ENCODE measurements at places on chromosomes 7 and 10.

DNA sequence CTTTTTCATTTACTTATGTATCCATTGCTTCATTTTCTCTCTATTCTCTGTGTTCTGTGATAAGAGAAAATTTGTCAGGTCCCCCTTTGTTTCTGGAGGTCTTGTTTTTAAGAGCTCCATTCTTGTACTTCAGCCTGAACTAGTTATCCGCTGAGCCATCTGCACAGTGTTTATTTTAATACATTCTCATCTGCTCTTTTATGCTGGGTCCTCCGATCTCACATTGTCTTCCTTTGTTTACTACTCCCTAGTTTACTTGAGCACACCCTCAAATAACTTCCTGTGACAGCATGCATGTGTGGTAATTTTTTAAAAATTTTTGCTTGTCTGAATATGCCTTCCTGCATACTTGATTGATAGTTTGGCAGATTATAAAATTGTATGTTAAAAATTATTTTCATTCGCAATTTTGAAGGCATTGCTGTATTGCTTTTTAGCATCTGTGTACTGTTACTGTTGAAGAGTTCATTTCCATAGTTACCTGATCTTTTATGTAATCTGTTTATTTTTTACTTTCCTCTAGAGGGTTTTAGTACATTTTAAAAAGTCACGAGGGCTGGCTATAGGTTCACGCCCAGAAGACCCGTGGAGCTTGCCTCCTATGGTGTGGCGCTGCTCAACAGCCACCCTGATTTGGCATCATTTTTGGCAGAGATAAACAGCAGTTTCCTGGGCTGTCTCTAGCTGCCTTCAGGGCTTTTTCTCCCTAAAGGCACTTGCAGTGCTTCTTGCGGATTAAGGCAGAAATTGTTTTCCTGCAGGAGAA is 31.9 kb downstream of the RSBN1L start:
- DNase-seq, result no peak

DNA sequence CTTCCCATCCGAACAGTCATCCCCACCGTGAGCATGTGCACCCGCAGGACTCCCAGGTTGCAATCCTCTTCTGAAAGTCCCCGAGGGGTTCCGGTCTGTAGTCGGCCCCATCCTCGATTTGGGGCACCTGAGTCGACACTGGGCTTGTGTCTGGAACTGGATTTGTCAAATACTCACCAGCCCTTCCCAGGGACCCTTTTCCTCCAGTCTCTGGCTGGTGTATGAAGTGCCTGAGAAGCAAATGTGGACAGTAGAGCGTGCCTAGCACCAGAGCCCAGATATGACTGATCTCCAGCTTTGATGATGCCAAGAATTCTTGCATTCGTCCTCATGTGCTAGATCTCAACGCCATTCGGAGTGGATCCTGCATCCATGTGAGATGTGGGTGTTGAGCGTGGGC is 132.5 kb upstream of the ADARB2 start:
- DNase-seq, result no peak

- no peak for DNase-seq
These were observed 33.5 kb downstream of the GDI2 start for GRCh38 chr10:5779730-5780129.

- DNase-seq, result no peak
These were observed 25.9 kb downstream of the DNAH11 start for GRCh38 chr7:21568762-21569161.

- no peak for DNase-seq
These were observed 2.4 kb upstream of the CYP3A43 start for GRCh38 chr7:99825452-99825851.

DNA sequence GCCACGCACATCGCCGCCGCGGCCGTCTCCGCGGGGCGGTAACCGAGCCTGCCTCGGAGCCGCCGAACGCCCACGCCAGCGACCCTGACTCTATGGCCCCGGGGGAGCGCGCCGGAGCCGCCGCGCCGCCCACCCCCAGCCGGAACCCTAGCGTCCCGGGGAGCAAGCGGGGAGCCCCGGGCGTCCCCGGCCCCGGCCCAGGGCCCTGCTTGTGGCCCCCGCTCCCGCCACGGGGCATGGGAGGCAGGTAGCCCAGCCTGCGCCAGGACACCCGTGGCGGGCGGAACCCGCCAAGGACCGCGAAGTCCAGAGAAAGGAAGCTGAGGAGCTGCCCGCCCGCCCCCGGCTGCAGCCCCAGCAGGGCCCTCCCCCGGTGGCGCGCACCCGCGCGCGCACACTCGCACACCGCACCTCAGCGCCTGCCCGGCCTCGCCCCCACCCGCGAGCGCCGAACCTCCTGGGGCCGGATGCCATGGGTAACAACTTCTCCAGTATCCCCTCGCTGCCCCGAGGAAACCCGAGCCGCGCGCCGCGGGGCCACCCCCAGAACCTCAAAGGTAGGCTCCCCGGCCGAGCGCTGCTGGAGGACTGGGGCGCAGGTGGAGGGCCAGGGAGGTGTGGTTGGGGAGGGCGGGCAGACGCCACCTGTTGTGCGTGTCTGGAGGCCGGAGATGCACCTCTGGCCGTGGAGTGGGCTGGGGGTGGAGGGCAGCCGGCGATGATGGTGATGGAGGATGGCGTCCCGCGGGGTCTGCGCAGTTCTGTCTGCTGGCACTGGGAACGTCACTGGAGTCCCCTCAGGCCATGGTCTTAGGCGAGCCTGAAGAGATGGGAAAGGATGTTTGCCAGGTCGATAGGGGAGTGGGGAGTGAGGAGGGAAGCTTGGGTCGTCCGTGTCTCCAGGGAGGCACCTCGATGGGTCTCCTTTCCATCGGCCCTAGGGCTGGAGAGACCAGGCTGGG is 692 bp downstream of the NEURL1 start:
- peak; percentile 45 for DNase-seq

Measured in stimulated activated CD4-positive, alpha-beta T cell treated with anti-CD3 and anti-CD28 coated beads, Interleukin-2, amount 100 ng/mL, for 24 hours (primary cell).